ENCODE measurements at places on chromosomes 6 and 20.

DNA sequence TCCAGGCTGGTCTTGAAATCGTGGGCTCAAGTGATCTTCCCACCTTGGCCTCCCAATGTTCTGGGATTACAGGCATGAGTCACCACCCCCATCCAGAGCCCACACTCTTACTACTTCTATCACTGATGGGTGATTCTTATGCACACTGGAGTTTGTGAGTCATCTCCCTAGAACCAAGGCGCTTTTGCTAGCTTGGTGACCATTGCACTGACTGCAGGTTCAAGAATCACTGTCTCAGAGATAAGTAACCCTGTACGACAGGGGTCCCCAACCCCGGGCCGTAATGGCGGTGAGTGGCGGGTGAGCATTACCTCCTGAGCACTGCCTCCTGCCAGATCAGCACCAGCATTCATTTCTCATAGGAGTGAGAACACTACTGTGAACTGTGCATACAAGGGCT is 118.8 kb downstream of the MAP3K7 start:
- DNase-seq: peak; percentile 35

GRCh38 chr6:2741756-2742155 is 9.0 kb downstream of the MYLK4 start:
- DNase-seq: no peak

DNA sequence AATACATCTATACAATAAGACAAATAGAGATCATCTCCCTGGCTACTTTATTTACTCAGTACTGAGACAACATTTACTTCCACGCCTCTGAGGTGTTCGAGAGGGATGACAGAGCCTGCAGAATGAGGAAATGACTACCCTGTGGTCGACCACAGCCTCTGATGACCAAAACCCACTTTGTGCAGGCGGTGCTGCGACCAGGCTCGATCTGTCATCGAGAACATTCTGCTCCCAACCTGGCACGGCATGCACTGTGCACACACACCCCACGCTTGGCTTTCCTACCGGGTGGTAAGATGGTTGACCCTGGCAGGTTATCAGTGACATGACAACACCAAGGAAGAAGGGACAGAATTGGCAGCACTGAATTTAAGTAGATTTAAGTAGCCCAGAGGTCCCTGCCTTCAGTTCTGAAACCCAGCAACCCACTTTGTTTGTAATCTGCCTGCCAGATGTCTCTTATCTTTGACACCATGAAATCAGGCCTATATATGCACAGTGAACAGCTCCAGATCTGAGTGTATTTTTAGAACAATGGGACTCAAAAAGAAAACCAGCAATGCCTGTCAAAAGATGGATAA is 42.6 kb downstream of the TTI1 start:
- DNase-seq: peak; percentile 21

DNA sequence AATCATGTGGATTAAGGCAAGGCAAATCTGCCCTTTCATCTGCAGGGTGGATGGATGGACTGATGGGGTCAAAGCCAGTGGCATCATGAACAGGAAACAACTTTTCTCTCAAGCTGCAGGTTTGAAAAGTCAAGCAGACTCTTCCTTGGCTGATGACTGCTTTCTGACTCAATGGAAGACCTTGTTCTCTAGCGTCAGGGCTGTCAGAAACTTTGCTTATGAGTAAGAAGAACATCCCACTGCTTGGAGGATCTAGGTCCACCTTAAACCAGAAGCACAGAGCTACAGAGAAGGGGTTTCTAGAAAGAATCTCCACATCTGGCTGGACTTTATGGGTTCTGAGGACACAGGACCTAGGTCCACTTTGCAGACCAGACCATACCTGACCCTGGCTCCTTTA is 36.3 kb upstream of the CST5 start:
- no peak for DNase-seq

GRCh38 chr20:35369804-35370203 is 42.0 kb downstream of the UQCC1 start:
- DNase-seq: no peak

DNA sequence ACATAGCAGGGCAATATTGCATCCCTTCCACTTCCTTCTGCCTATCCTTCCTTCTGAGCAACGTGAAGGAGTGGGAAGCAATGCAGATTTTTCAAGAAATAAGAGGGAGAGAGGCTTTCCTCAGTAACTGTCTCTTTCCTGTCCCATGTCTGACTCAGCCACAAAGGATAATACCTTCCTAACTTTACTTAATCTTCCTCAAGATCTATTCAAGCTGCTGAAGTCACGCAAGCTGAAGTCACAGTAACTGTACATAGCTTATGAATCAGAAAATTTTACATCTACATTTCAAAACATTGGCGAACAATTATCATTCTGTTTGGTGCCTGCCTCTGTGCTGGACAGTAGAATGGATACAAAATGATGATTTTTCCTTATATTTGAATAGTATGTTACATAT is 86.4 kb upstream of the POU3F2 start:
- no peak for DNase-seq

GRCh38 chr6:93242049-93242448 is 177.3 kb downstream of the EPHA7 start:
- DNase-seq: no peak

Data from activated naive CD4-positive, alpha-beta T cell treated with anti-CD3 and anti-CD28 coated beads, Interleukin-2, amount 50 U/mL, for 16 hours (primary cell).